Nephron progenitor cell (in vitro differentiated cells): ENCODE measurements at places on chromosomes 1 and 21.

GRCh38 chr1:117092594-117092993, 29.0 kb downstream of the TRIM45 start:
- H3K36me3 ChIP-seq, result peaks cover 50% of the 10 kb centered on the region
- no peak for DNase-seq
- H3K4me3 ChIP-seq, result peak overlapping the region; percentile 58
- H3K27me3 ChIP-seq, result no peaks in the 10 kb centered on the region
- H3K4me1 ChIP-seq, result peaks cover 70% of the 10 kb centered on the region
- peak overlapping the region; percentile 99 for H3K27ac ChIP-seq

DNA sequence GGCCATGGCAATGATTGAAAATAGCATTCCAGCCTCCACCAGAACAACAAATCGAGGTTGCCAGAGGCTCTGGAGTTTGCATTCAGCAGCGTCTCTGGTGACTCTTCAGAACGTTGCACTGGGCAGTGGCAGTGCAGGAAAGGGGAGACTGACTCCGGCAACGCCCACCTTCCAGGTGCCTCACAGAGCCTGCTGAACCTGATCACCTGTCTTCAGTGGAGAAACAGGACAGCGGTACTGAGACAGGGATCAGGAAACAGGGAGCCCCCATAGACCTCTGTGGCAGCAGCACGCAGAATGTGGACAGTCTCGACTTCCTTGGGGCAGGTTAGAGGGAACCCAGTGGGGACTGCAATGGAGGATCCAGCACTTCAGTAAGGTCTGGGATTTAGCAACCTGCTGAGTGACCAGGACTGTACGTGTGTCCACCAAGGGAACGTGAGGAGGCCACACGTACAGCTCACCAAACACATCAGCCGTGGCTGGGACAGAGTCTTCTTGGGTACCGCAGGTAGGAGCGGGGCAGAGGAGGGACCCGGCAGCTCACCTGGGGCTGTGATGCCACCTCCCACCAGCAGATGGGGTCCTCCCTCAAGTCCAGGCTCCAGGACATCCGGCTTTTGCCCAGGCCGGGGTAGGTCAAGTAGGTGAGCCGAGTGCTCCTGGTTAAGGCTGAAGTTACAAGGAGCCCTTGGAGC, 128.6 kb downstream of the PRDM2 start:
- peaks cover 23% of the 10 kb centered on the region for H3K36me3 ChIP-seq
- H3K4me1 ChIP-seq, result no peaks in the 10 kb centered on the region
- peaks cover 31% of the 10 kb centered on the region for H3K27me3 ChIP-seq
- peak overlapping the region; percentile 49 for H3K4me3 ChIP-seq
- DNase-seq, result peak; percentile 68

- H3K27me3 ChIP-seq, result peaks cover 6% of the 10 kb centered on the region
- no peaks in the 10 kb centered on the region for H3K36me3 ChIP-seq
- DNase-seq, result no peak
- no peak overlapping the region for H3K4me3 ChIP-seq
These were observed 298.5 kb upstream of the PROX1 start for GRCh38 chr1:213689260-213689659.

DNA sequence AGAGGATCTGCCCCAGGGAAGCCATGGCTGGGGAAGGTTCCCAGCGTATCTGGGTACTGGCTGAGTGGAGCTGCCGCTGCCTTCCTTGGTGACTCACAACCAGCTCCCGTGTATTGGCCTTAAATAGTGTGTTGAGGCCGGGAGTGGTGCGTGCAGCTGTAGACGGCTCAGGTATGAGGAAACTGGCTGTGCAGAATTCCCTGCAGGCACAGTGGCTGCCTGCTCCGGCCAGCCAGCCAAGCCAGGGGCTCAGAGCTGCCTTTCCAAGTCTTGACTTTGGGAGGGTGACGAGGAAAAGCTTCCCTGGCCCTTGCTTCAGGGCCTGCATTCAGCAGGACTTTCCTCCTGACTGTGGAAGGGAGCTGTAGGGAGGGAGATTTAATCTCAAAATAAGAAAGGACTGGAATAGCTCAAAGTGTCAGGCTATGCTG, at the start of gene VTCN1:
TSS of gene VTCN1 (minus strand) at position 97 of the 431 bp plus-strand sequence. CDS start at position 25, 72 bp downstream.
- H3K36me3 ChIP-seq, result no peaks in the 10 kb centered on the region
- no peak for DNase-seq
- peaks cover 35% of the 10 kb centered on the region for H3K27me3 ChIP-seq
- H3K27ac ChIP-seq, result no peak within 1 kb of the TSS

- H3K36me3 ChIP-seq, result no peaks in the 10 kb centered on the region
- no peak overlapping the region for H3K4me3 ChIP-seq
These were observed 196.2 kb downstream of the ZC3H11B start for GRCh38 chr1:219416598-219417238.

GRCh38 chr1:58204284-58204683, 342.2 kb downstream of the OMA1 start:
- no peak overlapping the region for H3K4me3 ChIP-seq
- H3K4me1 ChIP-seq, result peaks cover 5% of the 10 kb centered on the region
- no peak overlapping the region for H3K27ac ChIP-seq
- H3K36me3 ChIP-seq, result no peaks in the 10 kb centered on the region
- no peak for DNase-seq
- peaks cover 12% of the 10 kb centered on the region for H3K27me3 ChIP-seq

DNA sequence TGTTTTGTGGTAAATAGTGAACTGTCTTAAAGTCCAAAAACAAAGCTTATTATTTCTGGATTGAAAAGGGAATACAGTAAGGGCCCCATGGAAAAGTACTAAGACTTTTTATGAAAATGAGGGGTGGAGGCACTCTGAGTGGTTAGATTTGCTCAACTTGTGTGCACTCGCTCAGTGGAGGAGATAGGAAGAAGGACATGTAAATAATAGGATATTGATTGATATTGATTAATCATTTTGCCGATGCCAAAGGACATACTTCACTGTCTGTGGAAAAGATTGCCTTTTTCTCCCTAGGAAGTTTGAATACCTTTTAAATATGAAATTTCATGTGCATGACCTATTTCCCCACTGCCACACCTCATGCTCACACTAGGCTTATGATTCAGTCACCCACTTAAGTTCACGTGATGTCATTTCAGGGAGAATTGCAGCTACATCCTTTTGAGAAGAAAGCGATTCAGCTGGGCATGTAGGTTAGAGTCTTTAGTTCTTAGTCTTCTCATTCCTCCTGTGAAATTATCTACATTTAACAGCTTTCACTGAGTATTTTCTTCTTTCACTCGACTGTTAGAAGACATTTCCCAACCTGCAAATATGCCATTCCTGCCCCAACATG, 5.0 kb downstream of the MTR start:
- H3K27me3 ChIP-seq, result no peaks in the 10 kb centered on the region
- DNase-seq, result no peak
- H3K4me3 ChIP-seq, result no peak overlapping the region
- peaks cover 25% of the 10 kb centered on the region for H3K36me3 ChIP-seq
- H3K4me1 ChIP-seq, result peaks cover 54% of the 10 kb centered on the region

DNA sequence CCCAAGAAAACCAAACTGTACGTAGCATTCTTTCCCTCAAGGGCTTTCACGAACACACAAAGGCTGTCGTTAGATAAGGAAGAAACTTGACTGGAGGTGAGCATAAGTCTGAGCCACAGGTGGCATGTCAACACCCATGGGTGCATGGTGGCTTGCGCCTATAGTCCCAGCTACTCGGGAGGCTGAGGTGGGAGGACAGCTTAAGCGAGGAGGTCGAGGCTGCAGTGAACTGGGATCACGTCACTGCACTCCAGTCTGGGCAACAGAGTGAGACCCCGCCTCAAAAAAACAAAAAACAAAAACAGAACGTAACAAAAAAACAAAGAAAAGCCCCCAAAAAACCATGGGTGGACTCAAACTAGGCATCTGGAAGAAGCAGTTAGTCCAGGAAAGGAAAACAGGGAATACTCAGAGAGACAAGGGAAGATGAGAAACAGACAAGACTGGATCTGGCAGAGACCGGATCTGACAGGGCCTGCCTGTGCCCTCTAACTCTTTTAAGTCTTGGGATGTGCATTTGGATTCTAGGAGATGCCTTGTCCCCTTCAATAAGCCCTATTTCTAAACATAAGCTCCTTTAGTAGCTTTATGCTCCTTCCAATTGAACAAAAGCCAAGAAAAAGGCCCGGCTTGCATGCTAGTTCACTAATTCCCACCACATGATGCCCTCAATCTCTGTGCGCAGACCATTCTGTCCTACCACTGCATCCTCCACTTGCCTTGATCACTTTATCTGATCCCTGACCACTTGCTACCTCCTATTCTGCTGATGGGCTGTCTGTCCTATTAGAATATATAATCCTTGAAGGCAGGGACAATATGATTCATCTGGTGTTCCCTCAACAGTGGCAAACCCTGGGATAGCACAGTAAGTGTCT, 73.8 kb downstream of the APP start:
- no peak for DNase-seq
- H3K27me3 ChIP-seq, result no peaks in the 10 kb centered on the region
- H3K27ac ChIP-seq, result peak overlapping the region; percentile 68
- peaks cover 10% of the 10 kb centered on the region for H3K4me1 ChIP-seq
- H3K4me3 ChIP-seq, result no peak overlapping the region
- peaks cover 19% of the 10 kb centered on the region for H3K36me3 ChIP-seq

GRCh38 chr1:168220470-168220871, 5.3 kb upstream of the SFT2D2 start:
- H3K4me1 ChIP-seq, result peaks cover 10% of the 10 kb centered on the region
- peaks cover 4% of the 10 kb centered on the region for H3K27me3 ChIP-seq
- peaks cover 9% of the 10 kb centered on the region for H3K36me3 ChIP-seq
- H3K27ac ChIP-seq, result no peak overlapping the region
- no peak overlapping the region for H3K4me3 ChIP-seq
- DNase-seq, result no peak

GRCh38 chr1:6351480-6352137, 42.0 kb downstream of the ACOT7 start:
- no peaks in the 10 kb centered on the region for H3K36me3 ChIP-seq
- no peak overlapping the region for H3K27ac ChIP-seq
- H3K4me1 ChIP-seq, result peaks cover 17% of the 10 kb centered on the region
- H3K4me3 ChIP-seq, result no peak overlapping the region

GRCh38 chr1:200971428-200971903, 52.0 kb downstream of the KIF21B start:
- peaks cover 9% of the 10 kb centered on the region for H3K27me3 ChIP-seq
- H3K4me1 ChIP-seq, result peaks cover 11% of the 10 kb centered on the region
- no peak overlapping the region for H3K4me3 ChIP-seq

GRCh38 chr1:200917291-200917817, 22.7 kb downstream of the INAVA start:
- peaks cover 7% of the 10 kb centered on the region for H3K27me3 ChIP-seq
- DNase-seq, result no peak
- no peak overlapping the region for H3K27ac ChIP-seq
- H3K4me3 ChIP-seq, result no peak overlapping the region
- H3K36me3 ChIP-seq, result peaks cover 5% of the 10 kb centered on the region
- no peaks in the 10 kb centered on the region for H3K4me1 ChIP-seq

GRCh38 chr1:35715568-35716002, 3.1 kb downstream of the C1orf216 start:
- peaks cover 31% of the 10 kb centered on the region for H3K27me3 ChIP-seq
- H3K4me1 ChIP-seq, result peaks cover 11% of the 10 kb centered on the region
- H3K4me3 ChIP-seq, result no peak overlapping the region
- no peak overlapping the region for H3K27ac ChIP-seq
- peak; percentile 80 for DNase-seq
- H3K36me3 ChIP-seq, result peaks cover 1% of the 10 kb centered on the region

- no peaks in the 10 kb centered on the region for H3K4me1 ChIP-seq
- peaks cover 77% of the 10 kb centered on the region for H3K36me3 ChIP-seq
- DNase-seq, result no peak
- no peak overlapping the region for H3K4me3 ChIP-seq
- no peak overlapping the region for H3K27ac ChIP-seq
These were observed 77.4 kb downstream of the RERE start for GRCh38 chr1:8740034-8740449.

DNA sequence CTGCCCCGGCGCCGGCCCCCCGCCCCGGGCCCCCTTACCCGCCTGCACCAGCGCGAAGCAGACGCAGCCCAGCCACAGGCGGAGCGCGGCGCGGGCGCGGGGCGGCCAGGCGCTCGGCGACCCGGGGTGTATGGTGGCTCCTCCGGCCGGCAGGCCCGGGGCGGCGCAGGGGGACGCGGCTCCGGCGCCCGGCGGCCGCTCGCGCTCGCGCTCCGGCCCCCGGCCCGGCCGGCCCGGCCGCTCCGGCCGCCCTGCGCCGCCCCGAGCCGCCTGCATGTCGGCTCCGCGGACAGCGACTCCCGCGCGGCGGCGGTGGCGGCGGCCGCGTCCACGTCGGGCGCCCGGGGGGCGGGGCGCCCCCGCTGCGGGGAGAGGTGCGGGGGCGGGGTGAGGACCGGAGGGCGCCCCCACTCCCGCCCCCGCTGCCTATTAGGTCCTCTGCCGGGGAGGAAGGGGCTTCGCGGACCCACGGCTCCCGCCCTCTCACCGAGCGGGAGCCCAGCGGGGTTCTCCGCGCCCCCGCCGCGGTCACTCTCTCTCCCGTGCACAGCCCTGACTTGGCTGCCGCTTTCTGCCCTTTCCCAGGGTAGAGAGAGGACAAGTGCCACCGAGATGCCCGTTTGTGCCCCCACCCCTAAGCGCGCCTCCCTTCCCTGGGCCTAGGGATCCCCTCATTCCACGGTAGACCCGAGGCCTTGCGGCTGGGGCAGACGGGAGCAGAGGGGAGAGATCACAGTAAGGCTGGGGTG, at the start of gene FNDC5:
TSS of gene FNDC5 (minus strand) at position 298 of the 749 bp plus-strand sequence.
- peaks cover 62% of the 10 kb centered on the region for H3K4me1 ChIP-seq
- peak; percentile 78 for DNase-seq
- H3K36me3 ChIP-seq, result peaks cover 14% of the 10 kb centered on the region
- H3K27ac ChIP-seq, result no peak within 1 kb of the TSS

DNA sequence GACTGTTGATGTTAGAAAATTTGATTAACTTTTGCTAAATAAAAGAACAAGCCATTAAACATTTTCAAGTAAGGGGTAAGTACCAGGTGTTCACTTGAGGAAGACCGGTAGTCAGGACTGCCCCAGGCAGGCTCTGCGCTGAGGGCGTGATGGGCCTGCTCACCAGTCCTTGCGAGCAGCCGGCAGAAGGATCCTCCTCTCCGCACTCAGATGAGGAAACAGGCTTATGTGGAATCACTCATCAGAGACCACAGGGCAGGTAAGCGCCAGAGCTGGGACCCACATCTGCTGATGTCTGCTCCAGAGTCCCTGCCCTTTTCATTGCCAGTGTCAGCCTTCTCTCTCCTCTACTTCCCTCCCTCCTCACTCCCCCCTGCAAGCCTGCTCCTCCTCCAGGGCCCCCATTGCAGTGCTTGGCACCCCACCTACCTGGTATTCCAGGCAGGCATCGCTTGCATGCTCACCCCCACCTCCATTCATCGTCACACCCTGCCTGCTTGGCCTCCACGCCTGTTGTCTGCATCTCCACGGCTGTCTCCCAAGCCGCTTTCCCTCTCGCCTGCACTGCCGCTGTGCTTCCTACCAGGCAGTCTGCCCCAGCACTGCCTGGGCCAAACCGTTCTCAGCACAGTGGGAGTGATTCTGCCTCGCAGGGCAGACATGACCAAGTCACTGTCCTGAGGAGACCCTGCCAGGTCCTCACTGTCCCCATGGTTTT, 24.7 kb upstream of the KDM4A start:
- no peaks in the 10 kb centered on the region for H3K27me3 ChIP-seq
- peaks cover 27% of the 10 kb centered on the region for H3K36me3 ChIP-seq
- H3K4me1 ChIP-seq, result peaks cover 25% of the 10 kb centered on the region
